ENCODE measurements at places on chromosomes 6 and 20.

- peak overlapping the region; percentile 77 for H3K4me3 ChIP-seq
- peak overlapping the region; percentile 98 for H3K27ac ChIP-seq
- no peak for DNase-seq
Measured at GRCh38 chr20:47350691-47351545, 5.6 kb downstream of the ZMYND8 start.

- no peak overlapping the region for H3K4me3 ChIP-seq
- no peak overlapping the region for H3K27ac ChIP-seq
- no peak for DNase-seq
- H3K27me3 ChIP-seq = no peaks in the 10 kb centered on the region
- H3K36me3 ChIP-seq = no peaks in the 10 kb centered on the region
Measured at GRCh38 chr6:19354181-19354580, 483.0 kb upstream of the ID4 start.

- H3K4me1 ChIP-seq = peaks cover 51% of the 10 kb centered on the region
- H3K4me3 ChIP-seq = no peak overlapping the region
- DNase-seq = no peak
- H3K27ac ChIP-seq = no peak overlapping the region
- H3K27me3 ChIP-seq = no peaks in the 10 kb centered on the region
Measured at GRCh38 chr20:49627329-49627761, 59.4 kb upstream of the PTGIS start.

GRCh38 chr20:24935140-24935539 is 13.9 kb upstream of the CST7 start:
- H3K4me1 ChIP-seq = no peaks in the 10 kb centered on the region
- H3K36me3 ChIP-seq = no peaks in the 10 kb centered on the region
- no peak overlapping the region for H3K4me3 ChIP-seq
- H3K27me3 ChIP-seq = no peaks in the 10 kb centered on the region
- DNase-seq = no peak

- no peaks in the 10 kb centered on the region for H3K36me3 ChIP-seq
- H3K27me3 ChIP-seq = peaks cover 3% of the 10 kb centered on the region
- no peak for DNase-seq
- peak overlapping the region; percentile 60 for H3K4me3 ChIP-seq
- H3K4me1 ChIP-seq = peaks cover 47% of the 10 kb centered on the region
Measured at GRCh38 chr6:47438481-47439347, 38.9 kb upstream of the CD2AP start.

- H3K4me3 ChIP-seq = no peak overlapping the region
- H3K27ac ChIP-seq = no peak overlapping the region
- DNase-seq = no peak
- H3K36me3 ChIP-seq = no peaks in the 10 kb centered on the region
- no peaks in the 10 kb centered on the region for H3K4me1 ChIP-seq
- no peaks in the 10 kb centered on the region for H3K27me3 ChIP-seq
Measured at GRCh38 chr20:6698056-6698455, 69.4 kb upstream of the BMP2 start.

- no peak for DNase-seq
- H3K27ac ChIP-seq = no peak overlapping the region
- no peaks in the 10 kb centered on the region for H3K4me1 ChIP-seq
- no peaks in the 10 kb centered on the region for H3K36me3 ChIP-seq
- no peak overlapping the region for H3K4me3 ChIP-seq
- no peaks in the 10 kb centered on the region for H3K27me3 ChIP-seq
Measured at GRCh38 chr6:129606664-129607063, 103.3 kb downstream of the ARHGAP18 start.
